CD4-positive, alpha-beta T cell treated with Interleukin-6 for 4 hours (primary cell): ENCODE measurements at places on chromosomes 16 and 17.
A peak's percentile ranks its signal among the peaks of the same experiment; 100 is the strongest.

DNA sequence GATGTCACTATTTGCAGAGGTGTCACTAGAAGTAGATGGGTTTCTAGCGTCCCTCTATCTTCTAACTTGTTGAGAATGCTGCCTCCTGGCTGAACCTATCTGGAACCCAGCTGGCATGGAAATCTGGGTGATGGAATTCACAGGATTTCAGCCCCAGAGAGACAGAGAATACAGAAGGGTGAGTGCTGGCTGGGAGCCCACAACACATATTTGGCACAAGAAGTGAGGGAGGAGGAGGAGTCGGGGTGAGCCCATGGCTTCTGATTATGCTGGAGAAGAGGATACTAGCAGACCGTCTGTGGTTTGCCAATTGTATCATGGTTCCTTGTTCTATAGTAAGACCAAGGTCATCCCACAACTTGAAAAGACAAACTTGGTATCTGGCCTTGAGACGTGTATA lies 557.8 kb upstream of the SALL1 start:
- no peak for DNase-seq

- DNase-seq, result no peak
Measured at GRCh38 chr17:17073030-17073564, 30.8 kb downstream of the MPRIP start.

DNA sequence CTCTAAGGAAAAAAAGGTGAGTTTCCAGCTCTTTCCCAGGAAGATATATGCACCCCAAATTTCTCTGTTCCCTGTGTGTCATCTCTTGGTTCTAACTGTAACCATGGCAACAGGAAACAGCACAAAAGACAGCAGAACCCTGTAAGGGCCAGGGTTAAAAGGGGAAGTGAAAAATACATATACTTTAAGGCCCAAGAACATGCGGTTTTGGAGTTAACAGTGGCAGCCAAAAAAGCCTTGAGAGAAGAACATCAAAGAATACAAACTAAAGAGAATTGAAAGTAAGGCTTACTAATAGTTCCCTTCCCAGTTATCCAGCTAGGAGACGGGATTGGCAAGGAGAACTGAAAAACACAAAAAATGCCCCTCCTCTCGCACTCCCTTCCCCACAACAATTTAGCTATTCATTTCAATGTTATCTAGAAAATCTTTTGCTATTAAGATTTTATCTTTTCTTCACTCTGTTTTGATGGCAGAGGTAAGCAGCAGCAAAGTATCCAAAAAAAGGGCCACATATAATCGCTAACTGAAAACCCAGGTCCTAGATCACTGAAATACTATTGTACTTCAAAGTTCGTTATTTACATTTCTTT lies 1.5 kb downstream of the SPOP start:
- peak; percentile 44 for DNase-seq

DNA sequence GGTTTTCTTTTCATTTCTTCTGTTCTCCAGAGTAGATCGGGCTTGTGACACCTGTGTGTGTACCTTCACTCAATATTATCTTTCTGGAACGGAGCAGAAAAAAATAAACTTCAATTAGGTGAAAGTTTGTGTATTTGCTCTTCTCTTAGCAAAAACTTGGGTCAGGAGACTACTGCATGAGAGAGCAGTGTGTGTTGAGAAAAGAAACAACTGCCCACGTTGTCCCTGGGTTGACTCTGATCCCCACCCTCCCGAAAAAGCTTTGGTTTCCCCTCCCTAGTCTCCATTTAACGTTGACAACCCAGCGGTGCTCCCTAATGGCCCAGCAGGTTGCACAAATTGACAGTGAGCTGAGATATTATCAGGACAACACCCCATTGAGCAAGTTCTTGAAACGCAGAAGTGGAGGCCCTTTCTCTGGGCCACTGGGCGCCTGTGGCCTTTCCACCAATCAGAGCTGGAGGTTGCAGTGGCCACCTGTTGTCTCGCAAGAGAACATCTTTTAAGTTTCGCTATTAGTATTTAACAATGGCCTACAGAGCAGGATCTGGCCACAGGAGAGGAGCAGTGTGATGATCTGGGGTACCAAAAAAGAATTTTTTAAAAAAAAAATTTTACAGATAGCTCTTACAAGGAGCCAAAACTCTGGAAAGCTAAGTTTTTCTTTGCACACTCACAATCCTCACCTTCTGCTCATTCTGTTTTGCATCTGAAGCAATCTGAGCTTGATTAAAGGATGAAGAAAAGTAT lies 1.5 kb upstream of the TOX3 start:
- DNase-seq, result no peak

DNA sequence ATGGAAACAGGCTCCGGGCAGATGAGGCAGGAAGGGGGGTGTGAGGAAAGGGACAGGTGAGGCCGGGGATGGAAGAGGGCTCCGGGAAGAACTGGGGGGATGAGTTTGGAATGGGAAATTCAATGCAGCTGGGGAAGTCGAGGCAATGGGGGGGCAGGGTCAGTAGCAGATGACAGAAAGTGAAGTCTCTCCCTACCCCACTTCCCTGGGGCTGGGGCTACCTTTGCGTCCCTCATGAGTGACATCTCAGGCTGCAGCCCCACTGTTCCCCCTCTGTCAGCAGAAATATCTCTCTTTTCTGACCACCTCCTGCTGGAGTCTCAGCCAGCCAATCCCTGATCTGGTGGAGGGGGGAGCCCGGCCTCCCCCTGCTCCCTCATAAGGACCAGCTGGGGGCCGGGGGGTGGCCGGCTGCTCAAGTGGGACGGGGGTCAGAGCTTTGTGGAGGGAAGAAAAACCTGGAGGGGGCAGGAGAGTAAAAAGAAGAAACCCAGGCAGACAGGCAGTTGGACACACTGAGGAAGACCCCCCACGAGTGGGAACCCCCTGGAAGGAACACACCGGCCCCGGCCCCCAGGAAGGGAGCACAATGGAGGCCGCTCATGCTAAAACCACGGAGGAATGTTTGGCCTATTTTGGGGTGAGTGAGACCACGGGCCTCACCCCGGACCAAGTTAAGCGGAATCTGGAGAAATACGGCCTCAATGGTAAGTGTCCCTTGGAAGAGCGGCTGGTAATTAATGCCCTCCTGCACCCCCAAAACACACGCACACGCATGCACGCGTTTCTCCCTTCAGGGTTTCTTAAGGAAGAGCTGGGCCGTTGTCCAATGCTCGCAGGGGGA lies at the start of gene ATP2A1:
ATP2A1 (plus strand) TSS at position 406 of the 844 bp plus-strand sequence; CDS start at position 590, 184 bp downstream.
- DNase-seq, result no peak

GRCh38 chr17:50264263-50265113 lies 9.8 kb upstream of the TMEM92 start:
- DNase-seq, result no peak
